AML-193 (cell line): ENCODE measurements at places on chromosomes 16 and 17.

GRCh38 chr16:75710344-75710743 is 9.1 kb upstream of the DUXB start:
- no peak for DNase-seq

DNA sequence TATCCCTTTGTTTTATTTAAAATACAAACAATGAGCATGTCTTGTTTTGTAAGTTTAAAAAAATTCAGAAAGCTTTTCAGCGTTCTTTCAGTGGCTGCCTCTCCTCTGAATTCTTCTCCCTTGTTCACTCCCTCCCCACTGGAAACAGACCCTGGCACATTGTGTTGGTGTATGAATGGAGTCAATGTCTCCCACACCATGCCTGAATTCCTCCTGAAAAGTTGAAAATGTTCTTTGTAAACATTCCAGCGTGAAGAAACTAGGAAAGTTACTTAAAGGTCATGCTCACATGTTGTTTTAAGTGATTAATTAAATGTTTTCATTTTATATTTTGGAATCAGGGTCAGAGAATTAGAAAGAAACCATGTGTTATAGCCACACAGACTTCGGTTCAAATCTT is 136.9 kb upstream of the DYNLRB2 start:
- no peak for DNase-seq

GRCh38 chr16:56886296-56886695 is 21.3 kb downstream of the SLC12A3 start:
- no peak for DNase-seq

GRCh38 chr16:23026784-23027362 is 122.4 kb downstream of the USP31 start:
- DNase-seq = peak; percentile 0

GRCh38 chr16:30787613-30788378 is 791 bp upstream of the ZNF629 start:
- no peak for DNase-seq

DNA sequence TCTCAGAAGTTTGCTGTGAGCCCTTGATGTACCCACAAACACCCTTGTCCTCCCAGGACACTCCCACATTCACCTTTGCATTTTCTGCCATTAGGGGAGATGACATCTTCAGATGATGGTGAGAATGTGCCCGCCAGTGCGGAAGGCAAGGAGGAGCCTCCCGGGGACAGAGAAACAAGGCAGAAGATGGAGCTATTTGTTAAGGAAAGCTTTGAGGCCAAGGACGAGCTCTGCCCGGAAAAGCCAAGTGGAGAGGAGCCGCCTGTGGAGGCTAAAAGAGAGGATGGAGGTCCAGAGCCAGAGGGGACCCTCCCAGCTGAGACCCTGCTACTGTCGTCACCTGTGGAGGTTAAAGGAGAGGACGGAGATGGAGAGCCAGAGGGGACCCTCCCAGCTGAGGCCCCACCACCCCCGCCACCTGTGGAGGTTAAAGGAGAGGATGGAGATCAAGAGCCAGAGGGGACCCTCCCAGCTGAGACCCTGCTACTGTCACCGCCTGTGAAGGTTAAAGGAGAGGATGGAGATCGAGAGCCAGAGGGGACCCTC is 17.0 kb downstream of the TAF1C start:
- DNase-seq = no peak

- DNase-seq = no peak
These were observed 3.1 kb downstream of the GAA start for GRCh38 chr17:80104321-80104955.

DNA sequence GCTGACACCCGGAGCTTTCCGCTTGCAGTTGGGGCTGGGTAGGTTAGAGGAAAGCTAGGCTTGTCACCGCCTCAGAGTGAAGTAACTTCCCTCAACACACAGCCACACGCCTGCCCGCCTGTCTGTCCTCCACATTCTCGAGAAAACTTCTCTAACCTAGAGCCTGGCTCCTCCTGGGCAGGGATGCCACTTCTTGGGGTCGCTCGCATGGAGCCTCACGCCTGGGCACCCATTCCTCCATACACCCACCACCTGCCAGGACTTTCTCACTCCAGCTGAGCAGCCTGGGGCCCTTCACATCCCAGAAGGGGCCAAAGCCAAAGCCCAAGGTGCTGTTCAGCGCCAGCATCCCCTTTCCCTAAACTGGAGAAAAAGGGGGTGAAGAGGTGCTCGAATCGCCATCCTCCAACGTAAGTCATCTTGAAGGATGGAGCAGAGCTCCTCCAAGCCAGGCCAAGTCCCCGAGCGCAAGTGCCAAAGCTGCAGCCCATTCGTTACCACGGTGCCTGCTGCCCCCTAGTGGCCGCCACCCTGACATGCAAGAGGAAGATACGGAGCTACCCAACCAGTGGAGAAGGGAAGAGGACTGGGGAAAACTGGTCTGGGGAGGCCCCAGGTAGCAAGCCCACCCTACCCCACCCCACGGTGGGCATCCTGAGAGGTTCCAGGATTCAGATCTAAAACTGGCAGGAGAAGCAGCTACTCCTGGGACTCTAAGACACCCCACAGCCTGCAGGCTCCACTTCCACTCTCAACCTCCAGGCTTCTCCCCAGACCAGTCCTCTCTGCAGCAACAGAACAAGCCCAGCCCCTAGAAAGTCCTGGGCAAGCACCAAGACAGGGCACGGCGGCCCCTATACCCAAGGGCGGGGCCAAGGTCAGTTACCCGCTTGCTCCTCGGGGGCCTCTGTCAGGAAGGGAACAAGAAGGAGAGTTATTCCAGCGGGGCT is 63.1 kb downstream of the MYO18A start:
- DNase-seq = peak; percentile 59

DNA sequence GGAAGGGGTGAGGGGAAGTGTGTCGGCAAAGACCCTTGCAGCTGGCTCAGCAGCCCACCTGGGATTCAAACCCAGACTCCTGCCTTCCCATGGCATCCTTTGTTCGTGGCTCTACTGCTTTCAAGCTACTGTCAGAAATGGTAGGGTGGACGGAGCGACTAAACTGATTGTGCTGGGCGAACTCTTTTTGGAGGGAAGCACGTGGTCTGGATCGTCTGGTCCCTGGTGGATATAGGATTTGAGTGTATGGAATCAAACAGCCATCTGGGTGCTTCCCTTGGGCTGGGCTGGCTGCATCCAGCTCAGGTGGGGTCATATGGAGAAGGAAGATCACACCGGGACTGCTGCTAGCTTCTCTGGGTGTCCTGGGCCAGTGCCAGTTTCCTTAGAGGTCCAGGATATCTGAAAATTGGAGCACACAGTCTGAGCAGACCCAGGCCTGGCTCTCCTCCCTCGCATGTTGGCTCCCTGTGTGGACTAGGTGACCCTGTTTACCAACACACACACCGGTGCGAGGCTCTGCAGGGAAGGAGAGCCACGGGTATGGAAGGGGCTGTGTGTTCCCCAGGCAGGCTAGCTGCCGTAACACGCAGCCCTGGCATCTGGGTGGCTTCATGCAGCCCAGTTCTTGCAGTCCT is 8.6 kb downstream of the CMIP start:
- no peak for DNase-seq

DNA sequence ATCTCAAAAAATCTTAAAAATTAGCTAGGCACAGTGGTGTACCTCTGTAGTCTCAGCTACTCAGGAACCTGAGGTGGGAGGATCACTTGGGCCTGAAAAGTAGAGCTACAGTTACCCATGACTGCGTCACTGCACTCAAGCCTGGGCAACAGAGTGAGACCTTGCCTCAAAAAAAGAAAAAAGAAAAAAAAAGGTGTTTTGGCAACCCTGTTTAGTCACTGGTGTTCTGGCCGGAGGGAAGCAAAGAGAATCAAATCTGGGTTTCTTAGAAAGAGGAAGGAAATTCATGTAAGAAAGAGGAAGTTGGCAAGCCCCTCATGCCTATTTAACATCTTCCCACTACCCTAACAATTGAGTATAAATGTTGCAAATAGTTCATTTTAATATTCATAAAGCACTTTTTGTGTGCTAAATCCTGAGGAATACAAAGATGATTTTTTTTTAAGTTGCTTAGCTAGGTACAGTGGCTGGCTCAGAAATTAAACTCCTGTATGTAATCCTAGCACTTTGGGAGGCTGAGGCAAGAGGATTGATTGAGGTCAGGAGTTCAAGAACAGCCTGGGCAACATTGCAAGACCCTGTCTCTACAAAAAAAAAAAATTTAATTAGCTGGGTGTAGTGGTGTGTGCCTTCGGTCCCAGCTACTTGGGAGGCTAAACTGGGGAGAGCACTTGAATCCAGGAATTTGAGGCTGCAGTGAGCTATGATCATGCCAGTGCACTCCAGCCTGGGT is 6.5 kb upstream of the USP32 start:
- peak; percentile 99 for DNase-seq

GRCh38 chr16:86895606-86896005 is 317.3 kb downstream of the FOXL1 start:
- no peak for DNase-seq

GRCh38 chr17:56114469-56114868 is 38.8 kb upstream of the ANKFN1 start:
- no peak for DNase-seq

DNA sequence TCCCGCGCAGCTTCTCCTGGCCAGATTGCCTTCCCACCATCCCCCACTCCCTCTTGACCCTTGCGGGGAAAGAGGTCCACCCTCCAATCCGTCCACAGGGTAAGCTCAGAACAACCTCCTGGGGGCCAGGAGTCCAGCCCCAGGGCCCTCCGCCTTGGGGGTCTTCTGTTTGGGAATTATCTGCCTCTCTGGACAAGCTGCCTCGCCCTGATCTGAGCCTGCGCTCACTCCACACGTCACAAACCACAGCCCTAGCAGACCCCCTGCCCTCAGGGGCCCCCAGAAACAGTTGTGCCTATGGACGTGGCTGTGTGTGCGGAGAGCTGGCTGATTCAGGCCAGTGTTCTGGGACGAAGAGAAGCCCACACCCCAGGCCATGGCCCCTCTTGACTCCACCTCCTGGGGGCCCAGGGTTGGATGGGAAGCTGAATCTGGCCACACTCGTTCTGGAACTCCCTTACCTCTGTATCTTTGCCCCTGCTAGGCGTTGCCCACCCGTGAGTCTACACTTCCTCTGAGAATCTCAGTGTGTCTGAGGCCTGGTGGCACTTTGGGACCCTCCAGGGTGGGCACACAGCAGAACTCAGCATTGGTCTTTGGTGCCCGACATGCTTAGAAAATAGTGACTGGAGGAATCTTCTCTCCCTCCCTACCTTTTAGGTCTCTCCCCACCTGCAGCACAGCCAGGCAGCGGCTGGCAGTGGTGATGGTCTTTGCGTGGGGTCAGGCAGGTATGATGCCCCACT is 119.9 kb upstream of the SMURF2 start:
- no peak for DNase-seq

DNA sequence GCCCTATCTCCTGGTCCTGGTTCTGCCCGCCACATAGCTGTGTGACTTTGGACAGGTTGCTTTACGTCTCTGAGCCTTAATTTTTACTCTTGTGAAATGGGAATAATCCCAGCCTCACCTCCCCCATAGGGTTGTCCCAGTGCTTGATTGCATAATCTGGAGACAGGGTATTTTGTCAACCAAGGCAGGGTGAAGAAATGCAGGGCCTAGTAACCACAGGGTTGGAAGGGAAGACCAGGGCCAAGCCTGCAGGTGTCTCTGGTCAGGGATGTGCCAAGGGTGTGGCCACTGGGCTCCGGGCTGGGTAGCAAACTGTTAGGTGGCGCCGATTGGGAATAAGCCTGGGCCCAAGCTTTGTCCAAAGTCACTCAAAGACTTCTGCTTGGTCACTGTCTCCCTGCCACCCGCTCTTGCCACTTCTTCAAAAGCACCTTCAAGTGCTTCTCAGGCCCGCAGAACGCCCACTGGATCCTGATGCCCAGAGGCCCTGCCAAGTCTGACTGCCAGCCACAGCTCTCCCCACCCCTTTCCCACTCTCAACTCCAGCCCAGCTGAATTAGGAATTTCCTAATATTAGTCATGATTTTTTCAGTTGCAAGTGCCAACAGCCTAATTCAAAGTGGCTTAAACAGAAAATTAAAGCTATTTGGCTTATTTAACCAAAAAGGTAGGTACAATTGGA is 20.6 kb upstream of the COL1A1 start:
- peak; percentile 31 for DNase-seq

DNA sequence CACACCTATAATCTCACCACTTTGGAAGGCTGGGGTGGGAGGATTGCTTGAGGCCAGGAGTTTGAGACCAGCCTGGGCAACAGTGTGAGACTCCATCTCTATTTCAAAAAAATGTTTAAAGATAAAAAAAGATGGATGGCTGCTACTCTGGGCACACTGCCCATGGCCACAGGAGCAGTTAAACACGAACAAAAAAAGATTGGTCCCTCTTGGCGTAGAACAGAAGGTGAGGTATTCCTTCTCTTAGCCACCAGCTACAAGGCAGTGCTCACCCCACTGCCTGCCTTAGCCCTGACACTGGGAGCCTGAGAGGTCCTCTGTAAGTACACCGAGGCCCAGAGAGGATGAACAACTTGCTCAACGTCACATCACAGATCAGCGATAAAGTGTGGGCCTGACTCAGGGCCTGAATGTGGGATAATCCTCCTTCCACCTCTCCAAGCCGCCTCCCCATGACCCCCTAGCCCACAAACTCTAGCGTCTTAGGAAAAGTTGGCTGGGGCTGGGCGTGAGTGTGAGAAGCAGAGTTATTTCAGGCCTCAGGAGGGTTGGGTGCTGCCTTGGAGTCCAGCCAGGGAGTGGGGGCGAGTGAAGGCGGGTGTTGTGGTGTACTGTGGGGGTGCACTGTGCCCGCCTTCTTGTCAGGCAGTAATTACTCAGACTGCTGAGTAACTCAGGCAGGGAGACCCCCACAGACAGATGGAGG is 2.3 kb upstream of the DPH1 start:
- DNase-seq = no peak

DNA sequence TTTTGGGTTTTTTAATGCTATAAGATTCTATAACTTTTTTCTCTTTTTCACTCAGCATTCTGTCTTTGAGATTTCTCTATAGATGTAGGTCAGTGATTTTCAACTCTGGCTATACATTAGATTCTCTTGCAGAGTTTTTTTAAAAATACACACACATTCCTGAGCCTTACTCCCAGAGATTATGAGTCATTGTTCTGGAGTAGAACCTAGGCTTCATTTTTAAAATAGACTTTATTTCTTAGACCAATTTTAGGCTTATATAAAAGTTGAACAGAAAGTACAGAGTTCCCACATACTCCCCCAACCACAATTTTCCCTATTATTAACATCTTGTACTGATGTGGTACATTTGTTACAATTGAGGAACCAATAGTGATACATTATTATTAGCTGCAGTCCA is 63.3 kb downstream of the CYB561 start:
- no peak for DNase-seq
